NCI-H1417 treated with DMSO at 0.1 percent for 48 hours (cell line): ENCODE measurements at places on chromosomes 12 and 14.

DNA sequence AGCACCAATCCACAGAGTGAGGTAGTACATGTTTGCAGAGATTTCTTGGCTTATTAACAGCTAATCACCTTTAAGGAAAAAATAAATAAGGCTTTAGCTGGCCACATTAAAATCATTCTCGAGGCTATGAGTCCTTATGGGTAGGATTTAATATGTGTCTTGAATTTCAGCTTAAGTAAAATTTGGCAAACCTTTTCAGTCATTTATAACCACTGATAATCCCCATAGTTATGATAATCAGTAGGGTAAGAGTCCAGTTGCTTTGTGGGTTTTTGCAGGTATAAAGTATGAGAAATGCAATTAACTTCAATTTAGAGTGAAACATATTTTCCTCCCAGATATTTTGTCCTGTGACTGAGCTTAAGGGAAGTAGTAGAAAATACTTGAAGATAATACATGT lies 1458.9 kb upstream of the FLRT2 start:
- DNase-seq: no peak

GRCh38 chr14:76098047-76098446 lies 53.7 kb upstream of the GPATCH2L start:
- DNase-seq: no peak

- DNase-seq: peak; percentile 47
These were observed at the start of gene PPP1CC for GRCh38 chr12:110742718-110743570. PPP1CC (minus strand) TSS chr12:110742891; CDS start chr12:110742707, 184 bp downstream.

- DNase-seq: no peak
These were observed 8.5 kb downstream of the C12orf75 start for GRCh38 chr12:105338966-105339365.

GRCh38 chr12:105253866-105254513 lies 18.0 kb upstream of the APPL2 start:
- DNase-seq: no peak

DNA sequence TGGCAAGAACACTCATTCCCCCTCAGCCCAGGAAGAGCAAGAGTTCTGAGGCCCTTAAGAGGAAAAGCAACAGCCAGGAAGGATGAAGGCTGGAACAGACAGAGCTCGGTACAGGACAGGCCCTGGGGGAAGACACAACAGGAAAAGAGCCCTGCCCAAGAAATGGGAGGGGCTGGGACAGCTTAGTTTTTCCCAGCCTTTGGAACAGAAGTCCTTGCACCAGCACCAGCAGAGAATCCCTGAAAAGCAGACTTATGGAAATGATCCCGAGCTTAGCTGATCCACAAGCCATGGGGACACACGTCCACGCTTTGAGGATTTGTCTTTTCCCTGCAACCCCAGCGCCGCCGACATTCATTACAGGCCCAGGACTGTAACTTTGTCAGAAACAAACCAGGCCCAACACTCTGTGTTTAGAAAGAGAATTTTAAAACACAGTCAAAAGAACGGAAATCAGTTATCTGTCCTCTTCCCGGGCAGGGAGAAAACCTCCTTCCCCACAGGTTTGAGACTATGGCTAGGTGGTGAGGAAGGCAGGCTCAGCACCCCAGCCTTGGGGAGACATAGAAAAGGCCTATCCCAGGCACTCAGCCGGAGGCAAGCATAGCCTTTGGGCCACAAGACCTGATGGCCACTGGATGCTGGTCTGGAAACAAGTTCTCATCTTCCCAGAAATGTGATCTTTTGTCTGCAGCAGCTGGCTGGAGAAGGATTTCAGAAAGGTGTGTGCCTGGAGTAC lies 4.0 kb upstream of the AVIL start:
- no peak for DNase-seq

DNA sequence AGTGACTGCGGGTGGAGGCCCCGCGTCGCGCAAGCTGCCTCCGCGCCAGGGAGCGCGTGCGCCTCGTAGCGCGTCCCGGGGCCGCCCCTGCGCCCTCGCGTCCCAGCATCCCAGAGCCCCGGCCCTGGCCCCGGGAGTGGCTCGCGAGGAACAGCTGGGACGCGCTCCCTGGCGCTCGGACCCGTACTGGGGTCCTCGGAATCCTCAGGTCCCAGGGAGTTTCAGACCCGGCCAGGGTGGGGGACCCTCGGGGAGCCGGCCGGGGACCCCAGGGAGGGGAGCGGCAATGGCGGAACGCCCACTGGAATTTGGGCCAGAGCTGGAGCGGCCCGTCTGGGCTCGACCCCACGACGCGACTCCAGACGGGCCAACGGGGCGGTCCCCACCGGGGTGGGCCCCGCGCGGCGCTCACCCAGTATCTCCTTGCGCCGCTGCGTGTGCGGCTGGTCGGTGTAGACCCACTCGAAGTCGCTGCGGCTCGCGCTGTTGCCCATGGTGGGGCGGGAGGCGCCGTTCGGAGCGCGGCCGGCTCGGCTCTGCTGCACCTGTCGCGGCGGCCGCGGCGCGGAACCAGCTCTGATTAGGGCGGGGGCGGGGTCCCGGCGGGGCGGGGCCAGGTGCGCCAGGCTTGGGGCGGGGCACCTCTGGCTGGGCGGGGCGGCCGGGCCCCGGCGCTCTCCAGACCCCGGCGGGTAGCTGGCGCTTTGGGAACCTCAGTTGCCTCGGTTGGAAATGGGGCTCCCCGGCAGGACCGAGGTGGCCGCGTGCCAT lies at the start of gene DEGS2:
Gene DEGS2, minus strand, starts transcription at position 552 of the 771 bp plus-strand sequence. Its CDS starts 58 bp downstream, at position 494.
- no peak for DNase-seq

DNA sequence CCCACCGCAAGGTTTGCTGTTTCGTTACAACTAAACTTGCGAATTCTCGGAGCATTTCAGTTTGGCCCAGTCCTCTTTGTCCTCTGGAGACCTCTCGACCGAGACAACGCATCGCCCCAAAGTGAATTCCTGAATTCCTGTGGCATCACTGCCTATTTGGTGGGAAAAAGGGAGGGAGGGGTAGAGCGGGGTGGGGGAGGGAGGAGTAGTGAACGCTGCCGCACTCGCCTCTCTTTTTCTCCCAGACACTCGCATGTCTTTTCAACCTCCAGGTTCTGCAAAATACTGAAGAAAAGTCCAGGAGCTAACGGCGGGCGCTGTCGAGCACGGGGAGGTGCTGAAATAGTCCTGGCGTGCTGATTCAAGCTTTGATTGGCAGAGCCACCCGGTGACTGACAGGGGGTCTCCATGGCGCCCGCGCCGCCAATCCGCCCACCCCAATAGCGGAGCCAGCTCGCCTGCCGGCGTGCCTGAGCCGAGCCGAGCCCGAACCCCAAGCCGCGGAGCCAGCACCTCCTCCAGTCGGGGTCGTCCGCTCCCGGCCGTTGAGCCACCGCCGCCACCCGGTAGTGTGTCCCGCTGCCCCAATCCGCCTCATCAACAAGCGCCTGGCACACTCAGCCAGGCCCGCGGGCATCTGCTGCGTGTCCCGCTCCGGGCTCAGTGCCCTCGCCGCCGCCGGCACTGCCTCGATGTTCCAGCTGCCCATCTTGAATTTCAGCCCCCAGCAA lies at the start of gene SIX6:
Gene SIX6, plus strand, starts transcription at position 440 of the 731 bp plus-strand sequence. Its CDS starts 253 bp downstream, at position 693.
- no peak for DNase-seq

DNA sequence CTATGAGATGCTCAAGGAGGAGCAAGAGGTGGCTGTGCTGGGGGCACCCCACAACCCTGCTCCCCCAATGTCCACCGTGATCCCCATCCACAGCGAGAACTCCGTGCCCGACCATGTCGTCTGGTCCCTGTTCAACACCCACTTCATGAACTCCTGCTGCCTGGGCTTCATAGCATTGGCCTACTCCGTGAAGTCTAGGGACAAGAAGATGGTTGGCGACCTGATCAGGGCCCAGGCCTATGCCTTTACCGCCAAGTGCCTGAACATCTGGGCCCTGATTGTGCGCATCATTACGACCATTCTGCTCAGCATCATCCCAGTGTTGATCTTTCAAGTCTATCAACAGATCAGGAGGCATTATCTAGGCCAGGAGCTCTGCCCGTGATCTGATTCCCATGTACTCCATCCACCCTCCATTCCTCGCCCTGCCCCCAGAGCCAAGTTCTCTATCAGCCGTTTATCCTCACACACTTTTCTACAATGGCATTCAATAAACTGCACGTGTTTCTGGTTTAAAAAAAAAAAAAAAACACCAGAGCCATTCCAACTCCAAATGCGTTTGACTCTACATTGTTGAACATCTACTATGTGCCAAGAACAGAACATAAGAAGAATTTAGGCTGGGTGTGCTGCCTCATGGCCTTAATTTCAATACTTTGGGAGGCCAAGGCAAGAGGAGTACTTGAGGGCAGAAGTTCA lies 17.5 kb downstream of the ATXN2 start:
- no peak for DNase-seq

GRCh38 chr12:116314477-116314876 lies 37.0 kb upstream of the MED13L start:
- no peak for DNase-seq

DNA sequence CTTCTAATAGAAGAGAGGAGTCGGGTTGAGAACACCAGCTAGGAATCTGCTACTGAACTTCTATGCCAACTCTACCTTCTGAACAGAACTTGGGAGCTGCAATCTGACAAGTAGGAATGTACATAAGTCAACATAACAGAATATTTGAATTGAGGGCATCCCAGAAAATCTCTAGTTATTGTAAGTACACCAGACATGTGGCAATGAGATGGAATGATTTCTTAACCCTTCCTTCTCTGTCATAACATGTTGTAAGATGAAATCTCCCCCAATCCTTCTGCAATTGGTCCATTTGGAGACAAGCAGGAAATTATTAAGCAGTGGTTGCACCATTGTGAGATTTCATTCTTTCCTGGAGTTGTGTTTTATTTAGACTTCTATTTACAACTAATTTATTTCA lies 68.7 kb upstream of the TMPO start:
- DNase-seq: no peak

DNA sequence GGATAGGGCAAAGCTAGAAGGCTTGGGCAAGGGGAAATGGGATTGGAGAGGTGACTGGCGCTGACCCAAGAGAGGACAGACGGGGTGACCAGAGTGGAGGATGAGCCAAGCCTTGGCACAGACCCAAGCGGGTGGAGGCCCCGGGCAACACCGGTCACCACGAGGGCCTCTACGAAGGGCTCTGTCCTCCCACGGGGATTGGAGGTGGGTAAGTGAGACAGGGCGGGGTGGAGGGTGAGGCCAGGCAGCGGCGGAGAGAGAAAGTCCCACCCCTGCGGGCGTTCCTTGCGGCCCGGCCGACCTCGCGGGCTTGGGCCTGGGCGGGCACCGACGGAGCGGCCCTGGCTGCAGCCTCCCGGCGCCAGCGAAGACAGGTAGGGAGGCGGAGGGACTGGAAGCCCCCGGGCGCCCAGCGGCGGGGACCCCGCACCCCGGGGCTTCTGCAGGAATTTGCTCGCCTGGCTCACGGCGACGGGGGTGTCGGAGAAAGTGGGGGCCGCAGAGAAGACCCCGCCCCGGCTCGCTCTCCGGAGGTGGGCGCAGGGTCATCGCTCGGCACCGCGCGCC lies at the start of gene PAPLN:
Gene PAPLN, plus strand, starts transcription at position 288 of the 567 bp plus-strand sequence. CDS start 2,273 bp downstream, outside the sequence.
- DNase-seq: no peak

DNA sequence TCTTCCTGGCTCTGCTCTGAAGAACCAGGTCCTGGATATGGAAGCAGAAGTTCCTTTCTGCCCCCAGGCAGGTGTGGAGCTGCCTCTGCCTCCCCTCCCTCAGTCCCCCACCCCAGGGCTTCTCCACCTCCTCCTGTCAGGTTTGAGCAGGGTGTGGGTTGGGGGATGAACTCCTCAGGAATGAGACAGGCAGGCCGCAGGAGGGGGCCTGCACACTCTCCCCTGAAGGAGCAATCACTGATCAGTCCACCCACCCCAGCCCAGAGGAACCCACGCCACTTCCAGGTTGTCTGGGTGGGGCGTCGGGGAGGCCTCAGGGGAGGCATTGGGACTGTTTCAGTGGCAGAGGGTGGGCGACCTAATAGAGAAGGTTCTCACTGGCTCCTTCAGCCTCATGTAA lies 26.6 kb downstream of the FAIM2 start:
- no peak for DNase-seq

- DNase-seq: no peak
These were observed 465.9 kb downstream of the BCAT1 start for GRCh38 chr12:24482882-24483604.

DNA sequence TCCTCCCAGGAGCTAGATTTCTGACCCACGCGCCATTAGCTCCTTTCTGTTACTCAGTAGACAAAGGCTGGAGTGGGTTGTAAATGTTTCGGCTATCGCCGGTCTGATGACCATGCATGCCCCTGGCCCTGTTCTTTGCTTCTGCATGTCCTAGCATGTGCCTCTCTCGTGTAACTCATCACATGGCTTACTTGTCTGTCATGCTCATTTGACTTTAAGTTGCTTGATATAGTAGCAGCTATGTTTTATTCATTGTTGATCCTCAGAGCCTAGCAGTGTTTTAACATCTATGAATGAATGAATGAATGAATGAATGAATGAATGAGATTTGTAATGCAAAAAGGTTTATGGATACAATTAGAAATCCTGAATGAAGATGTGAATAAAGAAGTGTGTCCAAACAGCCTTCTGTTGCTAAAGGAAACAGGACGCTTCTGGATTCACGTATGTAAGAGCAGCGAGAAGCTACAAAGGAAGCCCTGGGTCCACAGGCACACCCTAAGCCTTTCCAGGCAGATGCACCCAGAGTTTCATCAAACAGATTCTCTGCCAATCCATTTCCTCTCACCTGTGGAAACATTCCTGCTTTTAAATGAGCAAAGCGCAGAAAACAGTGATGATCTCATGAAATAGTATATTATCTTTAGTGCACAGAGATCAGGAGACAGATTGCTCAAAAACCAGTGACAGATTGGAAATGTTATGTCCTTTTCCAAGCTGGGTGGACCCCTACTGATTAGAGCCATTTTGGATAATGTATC lies 3.4 kb downstream of the GSG1 start:
- DNase-seq: peak; percentile 6

- no peak for DNase-seq
These were observed 241.3 kb upstream of the TMEM132C start for GRCh38 chr12:128025589-128026245.

DNA sequence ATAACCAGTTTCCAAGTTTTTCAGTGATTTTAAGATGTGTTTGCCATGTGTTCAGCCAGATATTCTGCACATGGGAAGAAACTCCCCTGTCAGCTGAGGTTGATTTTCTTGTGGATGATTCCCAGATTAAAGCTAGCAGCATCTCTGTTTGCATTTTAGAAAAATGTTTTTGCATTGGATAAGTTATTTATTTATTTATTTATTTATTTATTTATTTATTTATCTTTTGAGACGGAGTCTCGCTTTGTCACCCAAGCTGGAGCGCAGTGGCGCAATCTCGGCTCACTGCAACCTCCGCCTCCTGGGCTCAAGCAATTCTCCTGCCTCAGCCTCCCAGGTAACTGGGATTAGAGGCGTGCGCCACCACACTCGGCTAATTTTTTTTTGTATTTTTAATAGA lies 2.8 kb downstream of the ACOT4 start:
- no peak for DNase-seq

- no peak for DNase-seq
These were observed at the start of gene TRAF3 for GRCh38 chr14:102776761-102777710. TRAF3 (plus strand) TSS chr14:102777449; CDS start chr14:102870202, 92,753 bp downstream.

GRCh38 chr12:3820122-3820521 lies 53.1 kb downstream of the PARP11 start:
- DNase-seq: no peak

GRCh38 chr14:92475451-92476187 lies 38.0 kb upstream of the RIN3 start:
- DNase-seq: no peak

DNA sequence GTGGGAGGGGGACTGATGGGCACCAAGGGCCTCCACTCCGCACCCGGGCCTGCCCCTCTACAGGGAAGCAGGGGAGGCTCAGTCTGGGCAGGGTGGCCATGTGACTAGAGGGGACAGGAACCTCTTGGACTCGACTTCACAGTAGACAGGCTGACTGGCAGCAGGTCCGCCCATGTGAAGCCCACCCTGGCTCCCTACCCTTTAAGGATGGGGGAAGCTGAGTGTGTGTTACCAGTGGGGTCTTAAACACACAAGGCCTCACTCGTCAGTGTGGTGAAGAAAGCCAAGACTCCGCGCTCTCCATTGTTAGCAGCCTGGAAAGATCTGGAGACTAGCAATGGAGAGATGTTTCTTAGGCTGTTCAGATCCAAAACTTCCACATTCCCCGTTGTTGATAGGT lies 52.4 kb downstream of the ANAPC7 start:
- DNase-seq: no peak
